Activated gamma-delta T cell (primary cell): ENCODE measurements at places on chromosomes 4 and X.

DNA sequence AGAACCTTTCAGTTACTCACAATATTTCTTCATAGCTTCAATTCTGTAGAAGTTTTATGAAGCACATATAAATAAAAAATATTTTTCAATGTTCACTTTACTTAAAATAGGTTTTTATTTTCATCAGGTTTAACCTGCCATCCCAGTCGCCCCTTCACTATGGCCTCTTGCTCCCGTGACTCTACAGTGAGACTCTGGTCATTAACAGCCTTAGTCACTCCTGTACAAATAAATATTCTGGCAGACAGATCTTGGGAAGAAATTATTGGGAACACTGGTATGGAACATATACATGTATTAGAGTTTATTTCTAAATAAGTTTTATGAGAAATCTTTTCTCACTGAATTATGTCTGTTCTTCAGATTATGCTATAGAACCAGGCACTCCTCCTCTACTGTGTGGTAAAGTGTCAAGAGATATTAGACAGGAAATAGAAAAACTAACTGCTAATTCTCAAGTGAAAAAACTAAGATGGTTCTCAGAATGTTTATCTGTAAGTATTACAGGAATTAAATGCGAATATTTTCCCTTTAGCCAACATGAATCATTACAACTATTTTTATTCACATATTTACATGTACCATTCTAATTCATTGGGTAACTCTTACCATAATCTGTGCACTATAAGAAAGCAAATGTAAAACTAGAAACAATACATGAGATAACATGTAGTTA, 45.6 kb downstream of the SPATA4 start:
- DNase-seq = no peak

- DNase-seq = no peak
Observed at GRCh38 chr4:182969651-182970279, 52.6 kb upstream of the DCTD start.

GRCh38 chrX:45696736-45697135, 496.1 kb upstream of the DIPK2B start:
- no peak for DNase-seq

- no peak for DNase-seq
Observed at GRCh38 chrX:56783450-56783831, 54.4 kb downstream of the NBDY start.

GRCh38 chr4:123193802-123194367, 202.7 kb upstream of the SPRY1 start:
- no peak for DNase-seq

- no peak for DNase-seq
Observed at GRCh38 chr4:1300466-1301455, 11.1 kb downstream of the MAEA start.

DNA sequence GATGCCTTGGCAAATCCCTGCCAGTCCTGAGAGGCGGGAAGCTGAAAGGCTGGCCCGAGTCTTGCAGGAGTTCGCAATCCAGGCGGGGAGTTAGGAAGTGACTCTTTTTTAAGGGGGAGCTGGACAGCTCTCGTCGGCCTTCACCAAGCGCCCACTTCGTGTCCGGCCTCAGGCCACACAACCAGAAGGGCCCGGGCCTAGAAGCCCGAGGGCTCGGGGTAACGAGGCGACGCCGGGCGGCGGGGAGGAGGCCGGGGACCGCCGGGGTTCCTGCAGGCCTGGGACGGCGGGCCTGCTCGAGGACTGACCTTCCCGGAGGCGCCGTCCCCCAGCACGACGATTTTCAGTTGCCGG, 395 bp downstream of the RAB28 start:
- no peak for DNase-seq

DNA sequence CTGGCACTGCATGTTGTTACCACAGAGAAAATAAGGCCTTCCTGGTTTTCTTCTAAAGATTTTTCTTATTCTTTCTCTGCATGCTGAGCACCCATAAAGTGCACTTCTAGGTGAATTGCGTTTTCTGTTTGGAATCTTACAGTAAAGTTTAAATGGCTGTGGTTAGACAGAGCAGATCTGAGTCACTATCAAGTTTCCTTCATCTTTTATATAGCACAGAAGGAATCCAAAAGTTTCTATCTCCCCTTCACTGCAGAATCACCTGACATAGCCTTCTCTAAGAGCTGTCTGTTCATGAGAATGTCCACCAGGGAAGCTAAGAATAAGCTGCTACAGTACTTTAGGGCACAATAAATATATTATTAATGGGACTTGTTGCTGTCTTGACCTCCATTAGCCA, 455.5 kb upstream of the FAM241A start:
- no peak for DNase-seq

DNA sequence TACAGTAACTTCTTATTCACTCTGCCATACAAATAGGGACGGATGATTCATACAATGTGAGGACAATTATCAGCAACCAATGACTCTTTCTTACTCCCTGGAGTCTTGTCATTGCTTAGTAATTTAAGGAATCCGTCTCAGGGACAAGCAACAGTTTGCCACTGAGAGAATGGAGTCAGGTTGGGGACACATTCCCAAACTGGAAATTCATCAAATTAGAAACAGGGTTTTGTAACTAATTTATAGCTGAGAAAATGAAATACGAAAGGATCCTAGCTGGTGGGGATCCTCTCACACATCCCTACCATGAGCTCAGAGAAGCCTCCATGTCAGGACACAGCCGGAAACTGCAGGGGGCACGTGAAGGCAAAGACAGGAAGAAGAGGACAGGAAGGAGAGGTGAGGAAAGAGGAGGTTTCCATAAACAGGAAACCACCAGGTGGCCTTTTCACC, 50.4 kb upstream of the KDR start:
- no peak for DNase-seq

DNA sequence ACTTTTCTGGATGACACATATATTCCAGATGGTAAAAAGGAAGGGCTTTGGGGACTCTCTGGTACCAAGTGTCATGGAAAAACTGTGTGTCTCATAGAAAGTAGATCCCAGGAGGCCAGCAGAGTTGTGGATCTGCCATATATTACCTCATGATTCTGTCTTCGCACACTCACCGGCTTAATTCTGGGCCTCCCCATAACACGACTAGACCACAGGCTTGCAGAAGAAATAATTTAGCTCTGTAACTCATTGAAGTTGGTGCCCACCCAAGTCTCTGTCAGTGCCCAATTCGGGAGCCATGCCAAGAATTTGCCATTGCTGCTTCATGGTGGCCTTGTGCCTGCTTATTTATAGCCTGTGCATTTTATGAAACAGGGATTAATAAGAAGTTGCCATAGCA, 104.5 kb downstream of the AR start:
- no peak for DNase-seq

DNA sequence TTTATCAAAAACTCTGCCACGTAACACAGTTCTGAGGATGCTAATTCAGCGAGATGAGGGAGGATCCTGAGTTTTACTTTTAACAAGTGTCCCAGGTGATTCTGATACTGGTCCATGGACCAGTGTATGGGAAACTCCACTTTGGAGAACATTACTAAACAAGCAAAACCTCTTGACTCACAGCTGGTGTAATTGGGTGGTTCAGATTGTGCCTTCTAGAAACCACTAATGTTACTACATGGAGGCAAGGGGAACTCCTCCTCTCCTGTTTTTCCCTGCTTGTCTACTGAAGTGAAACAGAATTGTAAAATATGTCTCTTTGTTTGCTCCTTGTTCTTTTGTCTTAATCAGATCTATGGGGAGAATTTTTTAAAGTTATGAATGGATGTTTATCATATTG, 62.6 kb downstream of the FRAS1 start:
- no peak for DNase-seq
